ENCODE measurements at places on chromosomes 2 and 18.

- no peak for DNase-seq
Observed at GRCh38 chr2:181483211-181483610, 26.0 kb downstream of the ITGA4 start.

GRCh38 chr2:48122166-48122565 is 215.9 kb upstream of the FBXO11 start:
- DNase-seq = no peak

GRCh38 chr18:50653402-50654093 is 93.7 kb downstream of the MAPK4 start:
- no peak for DNase-seq

GRCh38 chr2:12436935-12437561 is 279.7 kb upstream of the TRIB2 start:
- DNase-seq = no peak

- no peak for DNase-seq
Observed at GRCh38 chr2:38146907-38147307, 71.0 kb upstream of the CYP1B1 start.

DNA sequence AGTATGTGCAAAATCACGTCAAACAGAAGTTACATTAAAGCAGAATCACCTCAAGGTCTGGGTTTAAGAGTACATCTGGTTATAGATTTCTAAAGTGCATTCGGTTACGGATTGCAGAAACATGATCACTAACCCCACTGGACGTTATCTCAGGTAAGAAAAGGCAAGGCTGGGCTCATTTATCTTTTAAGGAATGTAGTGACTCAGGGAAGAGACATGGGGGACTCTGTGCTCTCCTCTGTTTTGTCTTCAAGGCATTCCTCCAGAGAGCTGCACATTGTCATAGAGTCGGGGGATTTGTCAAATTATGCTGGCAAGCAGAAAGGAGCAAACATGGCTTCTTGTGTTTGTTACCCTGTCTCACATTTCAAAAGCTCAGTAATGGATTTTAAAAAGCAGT is 14.3 kb downstream of the WDSUB1 start:
- no peak for DNase-seq

GRCh38 chr2:98634406-98635092 is 26.2 kb downstream of the UNC50 start:
- peak; percentile 56 for DNase-seq

- DNase-seq = no peak
Observed at GRCh38 chr2:69177063-69177771, 164.2 kb downstream of the ANTXR1 start.

GRCh38 chr18:37547196-37547827 is 18.3 kb downstream of the CELF4 start:
- DNase-seq = no peak

DNA sequence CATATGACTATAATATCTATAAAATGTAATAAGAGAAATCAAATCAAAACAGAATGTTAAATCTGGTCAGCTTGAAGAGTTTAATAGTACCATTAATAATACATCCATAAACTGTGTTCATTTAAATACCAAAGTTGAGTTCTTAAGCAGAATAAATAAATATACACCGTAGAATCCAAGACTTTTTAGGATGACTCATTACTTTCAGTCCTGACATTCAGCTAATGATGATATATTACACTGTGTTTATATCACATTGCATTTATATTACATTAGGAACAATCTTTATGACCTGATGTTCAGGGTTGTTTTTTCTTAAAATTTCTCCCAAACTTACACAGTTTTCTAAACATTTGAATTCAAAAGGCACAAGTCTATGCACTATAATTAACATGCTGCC is 331.3 kb downstream of the SS18 start:
- no peak for DNase-seq

GRCh38 chr2:30358351-30358750 is 88.7 kb upstream of the LCLAT1 start:
- no peak for DNase-seq

All from activated naive CD4-positive, alpha-beta T cell treated with Interleukin-2 at 50 U/mL for 16 hours (primary cell).